CD4-positive, alpha-beta T cell (primary cell): ENCODE measurements at places on chromosomes 13 and 19. TPM values are rescaled to one million over a fixed set of nuclear protein-coding genes. Genes with fewer than 3 reads are reported as not detected.
A peak's percentile ranks its signal among the peaks of the same experiment; 100 is the strongest.

- no peak for DNase-seq
Observed at GRCh38 chr13:30404207-30404606, 18.1 kb upstream of the UBE2L5 start.

- peak; percentile 3 for DNase-seq
Observed at GRCh38 chr13:44273991-44274770, 99.4 kb upstream of the SERP2 start.

GRCh38 chr19:13951043-13951442 lies 1.3 kb upstream of the DCAF15 start:
- no peak for DNase-seq

The HRC gene
- total RNA-seq = not detected

DNA sequence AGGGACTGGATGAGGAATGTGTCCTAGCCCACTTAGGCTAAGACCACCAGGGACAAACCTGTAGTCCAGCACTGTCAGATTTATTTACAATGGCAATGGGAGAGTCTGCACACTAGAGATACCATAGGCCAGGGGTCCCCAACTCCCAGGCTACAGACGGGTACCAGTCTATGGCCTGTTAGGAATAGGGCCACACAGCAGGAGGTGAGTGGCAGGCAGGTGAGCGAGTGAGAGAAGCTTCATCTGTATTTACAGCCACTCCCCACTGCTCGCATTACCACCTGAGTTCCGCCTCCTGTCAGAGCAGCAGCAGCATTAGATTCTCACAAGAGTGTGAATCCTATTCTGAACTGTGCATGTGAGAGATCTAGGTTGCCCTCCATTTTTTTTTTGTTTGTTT lies 2.4 kb downstream of the THAP8 start:
- no peak for DNase-seq
